Astrocyte of the hippocampus (primary cell): ENCODE measurements at places on chromosomes 12 and 14.

DNA sequence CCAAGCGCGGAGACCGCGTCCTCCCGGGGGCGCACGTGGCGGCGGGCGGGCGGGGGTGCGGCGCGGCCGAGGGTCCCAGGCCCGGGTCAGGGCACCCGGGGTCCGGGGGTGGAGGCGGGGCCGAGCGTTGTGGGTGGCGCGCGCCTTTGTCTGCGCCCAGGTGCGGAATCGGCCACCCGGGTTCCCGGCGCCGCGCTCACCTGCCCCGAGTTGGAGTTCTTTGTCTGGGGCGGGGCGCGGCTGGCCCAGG lies 50.1 kb downstream of the LRCOL1 start:
- no peak for DNase-seq

DNA sequence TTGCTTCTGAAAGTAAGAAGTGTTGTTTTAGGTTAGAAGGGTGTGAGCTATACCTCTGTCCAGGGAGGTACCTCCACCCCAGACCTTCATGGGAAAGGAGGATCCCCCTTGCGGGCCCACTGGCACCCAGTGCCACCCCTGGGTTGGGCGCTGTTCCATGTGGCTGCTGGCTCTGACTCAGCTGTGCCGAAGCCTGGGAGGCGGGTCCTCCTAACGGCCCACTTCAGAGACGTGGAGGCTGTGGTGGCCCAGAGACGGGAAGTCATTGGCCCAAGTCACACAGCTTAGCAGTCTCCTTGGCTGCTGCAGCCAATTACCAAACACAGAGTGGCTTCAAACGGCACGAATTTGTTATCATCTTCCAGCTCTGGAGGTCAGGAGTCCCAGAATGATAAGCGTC lies 10.2 kb downstream of the RFLNA start:
- no peak for DNase-seq

- DNase-seq: no peak
Observed at GRCh38 chr14:67141146-67141900, 47.9 kb upstream of the GARIN2 start.

DNA sequence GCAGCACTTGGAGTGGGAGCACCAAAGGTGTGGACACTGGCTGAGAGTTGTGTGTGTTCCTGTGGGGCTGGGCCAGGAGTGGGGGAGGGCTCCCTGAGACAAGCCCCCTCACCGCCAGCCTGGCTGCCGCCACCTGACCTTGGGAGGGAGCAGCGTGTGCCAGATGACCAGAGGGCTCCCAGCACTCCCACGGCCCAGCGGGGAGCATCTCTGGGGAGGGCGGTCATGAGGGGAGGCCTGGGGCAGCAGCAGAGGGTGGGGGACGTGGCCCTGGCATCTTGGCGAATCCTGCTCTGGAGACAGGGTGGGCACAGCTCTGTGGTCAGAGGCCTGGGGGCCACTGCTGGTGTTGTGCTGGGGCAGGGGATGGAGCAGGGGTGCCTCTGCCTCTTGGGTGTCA lies 10.7 kb downstream of the CEP170B start:
- no peak for DNase-seq

DNA sequence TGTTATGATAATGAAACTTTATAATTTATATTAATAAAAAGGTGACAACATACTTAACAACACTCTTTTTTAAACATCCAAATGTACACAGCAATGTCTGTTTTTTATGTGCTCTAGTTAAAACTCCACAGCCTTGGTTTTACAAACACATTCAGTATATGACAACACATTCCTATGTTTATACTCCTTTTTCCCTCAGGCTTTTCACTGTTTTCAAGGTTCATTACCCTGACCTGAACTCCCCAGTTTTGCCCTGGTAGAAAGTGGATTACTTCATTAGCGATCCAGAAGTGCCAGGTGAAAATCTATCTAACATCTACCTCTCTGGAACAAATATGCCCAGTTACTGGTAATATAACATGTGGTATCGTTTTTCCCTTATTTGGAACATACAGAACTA lies 340.2 kb upstream of the DDHD1 start:
- DNase-seq: no peak

GRCh38 chr12:109727746-109728726 lies 14.4 kb downstream of the FAM222A start:
- no peak for DNase-seq

- peak; percentile 27 for DNase-seq
Observed at GRCh38 chr14:65237941-65238340, 135.6 kb upstream of the MAX start.

GRCh38 chr14:94136575-94137331 lies 7.3 kb upstream of the IFI27L2 start:
- peak; percentile 93 for DNase-seq

- DNase-seq: no peak
Observed at GRCh38 chr12:57343703-57344378, 87.0 kb downstream of the R3HDM2 start.

DNA sequence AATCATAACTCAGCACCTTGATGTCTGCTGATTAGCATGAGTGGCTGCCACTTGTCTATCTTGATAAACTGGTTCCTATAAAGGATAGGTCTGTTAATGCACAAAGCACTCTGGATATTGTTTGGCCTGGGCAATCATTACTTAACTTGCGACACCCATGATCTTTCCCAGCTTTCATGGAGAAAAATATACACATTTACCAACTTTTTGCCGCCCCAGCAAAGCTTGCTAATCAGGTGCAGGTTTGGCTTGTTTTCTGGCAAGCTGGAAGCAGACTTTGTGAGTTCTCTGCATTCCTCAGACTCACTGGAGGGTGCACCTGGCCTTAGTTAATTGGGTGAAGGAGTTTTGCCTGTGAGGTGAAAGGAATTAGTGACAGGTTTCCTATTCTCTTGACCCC lies 1126.4 kb upstream of the FLRT2 start:
- peak; percentile 45 for DNase-seq

- DNase-seq: no peak
Observed at GRCh38 chr12:23236066-23236780, 611.3 kb downstream of the ETNK1 start.

DNA sequence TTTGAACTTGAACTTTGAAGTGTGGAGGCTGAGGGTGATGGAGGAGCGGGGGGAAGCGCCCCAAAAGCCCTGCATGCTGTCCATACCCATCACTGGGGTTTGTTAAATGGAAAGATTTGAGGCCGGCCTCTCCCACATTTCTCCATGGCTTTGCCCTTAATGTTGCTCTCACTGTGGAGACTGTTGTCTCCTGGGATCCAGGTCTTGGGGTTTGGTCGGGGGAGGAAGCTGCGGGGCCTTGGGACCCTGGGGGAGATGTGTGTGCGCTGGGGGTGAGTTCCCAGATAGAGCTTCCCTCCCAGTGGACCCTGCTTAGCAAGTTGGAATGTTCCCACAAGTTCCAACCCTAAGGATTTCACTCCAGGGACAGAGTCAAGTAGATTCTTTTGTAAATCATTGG lies 28.0 kb upstream of the LRTM2 start:
- DNase-seq: no peak

DNA sequence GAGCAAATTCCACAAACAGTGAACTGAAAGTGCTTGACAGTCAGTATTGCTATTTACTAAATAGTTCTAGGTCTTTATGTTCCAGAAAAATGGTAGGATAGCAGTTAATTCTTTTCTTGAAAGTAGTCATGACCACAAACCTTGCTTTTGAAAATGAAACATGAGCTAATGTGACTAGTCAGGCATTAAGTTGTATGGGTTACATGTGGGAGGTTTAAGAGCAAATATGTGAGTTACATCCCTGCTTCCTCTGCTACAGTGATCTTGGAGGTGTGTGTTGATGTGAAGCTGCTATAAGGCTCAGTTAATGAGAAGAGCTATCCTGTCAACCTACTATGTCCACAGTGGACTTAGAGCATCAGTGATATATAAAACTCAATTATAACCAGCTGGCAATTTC lies 741.6 kb downstream of the FSCB start:
- DNase-seq: peak; percentile 2

GRCh38 chr12:8847435-8847834 lies 25.0 kb downstream of the A2ML1 start:
- DNase-seq: no peak

DNA sequence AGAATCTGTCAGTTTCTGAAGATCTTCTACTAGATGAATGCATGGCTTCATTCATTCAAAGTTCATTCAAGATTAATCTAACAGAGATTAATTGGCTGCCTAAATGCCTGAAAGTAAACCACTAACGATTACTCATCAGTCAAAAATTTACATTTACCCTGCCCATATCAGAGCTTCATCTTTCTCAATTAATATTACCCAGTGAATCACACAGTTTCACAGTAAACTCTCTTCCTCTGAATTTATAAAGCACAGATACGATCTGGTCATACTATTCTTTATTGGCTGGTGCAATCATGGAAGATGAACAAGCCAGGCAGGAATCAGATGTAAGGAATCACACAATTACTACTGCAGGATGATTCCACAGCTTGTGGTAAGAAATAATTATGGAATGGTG lies 377.7 kb downstream of the SLC16A7 start:
- peak; percentile 67 for DNase-seq

GRCh38 chr12:123045678-123046077 lies 65.2 kb downstream of the ARL6IP4 start:
- DNase-seq: no peak

GRCh38 chr14:65661865-65662264 lies 249.3 kb downstream of the FUT8 start:
- DNase-seq: no peak

DNA sequence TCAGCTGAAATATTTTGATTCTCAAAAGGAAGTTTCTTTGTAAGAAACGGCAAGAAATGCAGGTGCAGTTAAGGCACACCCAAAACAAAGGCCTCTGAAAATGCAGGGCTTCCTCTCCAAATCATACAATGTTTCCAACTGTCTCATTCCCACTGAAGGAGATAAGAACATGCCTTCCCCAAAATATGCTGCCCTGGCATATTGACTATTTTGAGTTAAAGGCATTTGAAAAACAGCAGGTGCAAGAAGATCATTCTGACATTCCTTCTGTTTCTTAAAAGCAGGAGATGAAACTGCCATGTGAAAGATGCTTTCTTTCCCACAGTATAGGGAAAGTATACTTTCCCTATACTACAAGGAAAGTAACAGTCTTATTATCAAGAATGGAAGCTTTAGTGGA lies 33.4 kb upstream of the VASH1 start:
- no peak for DNase-seq
